ENCODE measurements at places on chromosomes 3 and 15. TPM values are rescaled to one million over a fixed set of nuclear protein-coding genes. Genes with fewer than 3 reads are reported as not detected.

Gene RASSF1
- total RNA-seq = 17.2 TPM

Gene RAB8B
- total RNA-seq = 32.1 TPM

DNA sequence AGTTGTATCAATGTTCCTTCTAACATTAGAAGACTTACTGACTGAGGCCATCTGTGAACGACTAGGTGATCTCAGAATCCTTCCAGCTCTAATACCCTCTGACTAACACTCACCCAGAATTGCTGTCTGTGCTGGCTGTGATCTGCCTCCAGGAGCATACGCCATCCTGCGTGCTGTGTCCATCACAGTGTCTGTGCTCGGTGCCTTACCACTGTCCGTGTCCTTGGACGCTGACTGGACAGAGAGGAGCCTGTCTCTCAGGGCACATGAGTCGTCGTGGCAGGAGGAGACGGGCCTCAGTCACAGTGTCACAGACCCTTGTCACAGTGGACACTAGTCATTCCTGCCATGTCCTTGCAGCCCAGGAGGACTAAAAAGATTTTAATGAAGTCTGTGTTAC is 83.1 kb downstream of the LMLN start:
- no peak for DNase-seq
- H3K4me3 ChIP-seq = no peak overlapping the region
- H3K4me1 ChIP-seq = no peaks in the 10 kb centered on the region
- H3K27me3 ChIP-seq = no peaks in the 10 kb centered on the region
- no peak overlapping the region for H3K27ac ChIP-seq

Gene NUDT16
- total RNA-seq = 21.1 TPM

Gene CAPN3
- total RNA-seq = 0.63 TPM

- H3K27me3 ChIP-seq = no peaks in the 10 kb centered on the region
- no peak overlapping the region for H3K27ac ChIP-seq
- H3K36me3 ChIP-seq = no peaks in the 10 kb centered on the region
Measured at GRCh38 chr3:101625879-101626278, 51.1 kb downstream of the ZBTB11 start.

DNA sequence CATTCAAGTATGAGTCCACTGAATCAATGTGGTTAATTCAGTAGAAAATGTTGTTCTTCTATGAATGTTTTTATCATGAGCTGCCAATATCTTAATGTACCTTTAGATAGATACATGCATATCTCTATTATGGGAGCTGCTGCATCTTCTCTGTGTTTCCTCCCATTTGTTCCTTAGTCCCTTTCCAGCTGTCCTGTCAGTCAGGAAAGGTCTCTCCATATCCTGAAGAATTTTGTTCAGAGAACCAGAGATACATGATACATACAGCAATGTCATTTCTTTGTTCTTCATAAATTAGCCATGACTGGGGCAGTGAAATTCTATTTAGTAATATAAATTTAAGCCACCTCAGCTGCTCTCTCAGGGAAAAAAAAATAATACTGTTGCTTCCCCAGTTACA is 103.7 kb downstream of the P3H2 start:
- peaks cover 27% of the 10 kb centered on the region for H3K4me1 ChIP-seq
- H3K27me3 ChIP-seq = no peaks in the 10 kb centered on the region
- H3K27ac ChIP-seq = no peak overlapping the region
- H3K4me3 ChIP-seq = no peak overlapping the region

DNA sequence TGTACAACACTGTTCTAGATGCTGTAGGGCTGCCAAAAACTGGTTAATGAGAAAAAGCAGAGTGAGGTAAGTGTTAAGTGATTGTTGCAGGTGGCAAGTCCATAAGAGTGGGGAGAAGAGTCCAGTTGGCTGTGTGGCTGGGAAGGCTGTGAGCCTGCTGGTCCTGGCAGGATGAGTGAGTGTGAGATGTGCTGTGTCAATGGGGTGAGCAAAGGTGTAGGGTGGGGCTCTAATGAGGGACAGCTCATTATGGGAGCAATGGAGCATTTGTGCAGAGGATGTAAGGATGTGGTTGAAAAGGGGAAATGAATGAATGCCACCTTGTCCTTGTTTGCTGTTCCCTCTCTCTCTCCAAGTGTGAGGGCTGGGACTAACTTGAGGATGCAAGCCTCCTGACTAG is 145.3 kb upstream of the ROPN1 start:
- H3K27me3 ChIP-seq = no peaks in the 10 kb centered on the region
- H3K4me1 ChIP-seq = peaks cover 9% of the 10 kb centered on the region
- no peak for DNase-seq
- no peak overlapping the region for H3K27ac ChIP-seq
- no peak overlapping the region for H3K4me3 ChIP-seq
- no peaks in the 10 kb centered on the region for H3K36me3 ChIP-seq

DNA sequence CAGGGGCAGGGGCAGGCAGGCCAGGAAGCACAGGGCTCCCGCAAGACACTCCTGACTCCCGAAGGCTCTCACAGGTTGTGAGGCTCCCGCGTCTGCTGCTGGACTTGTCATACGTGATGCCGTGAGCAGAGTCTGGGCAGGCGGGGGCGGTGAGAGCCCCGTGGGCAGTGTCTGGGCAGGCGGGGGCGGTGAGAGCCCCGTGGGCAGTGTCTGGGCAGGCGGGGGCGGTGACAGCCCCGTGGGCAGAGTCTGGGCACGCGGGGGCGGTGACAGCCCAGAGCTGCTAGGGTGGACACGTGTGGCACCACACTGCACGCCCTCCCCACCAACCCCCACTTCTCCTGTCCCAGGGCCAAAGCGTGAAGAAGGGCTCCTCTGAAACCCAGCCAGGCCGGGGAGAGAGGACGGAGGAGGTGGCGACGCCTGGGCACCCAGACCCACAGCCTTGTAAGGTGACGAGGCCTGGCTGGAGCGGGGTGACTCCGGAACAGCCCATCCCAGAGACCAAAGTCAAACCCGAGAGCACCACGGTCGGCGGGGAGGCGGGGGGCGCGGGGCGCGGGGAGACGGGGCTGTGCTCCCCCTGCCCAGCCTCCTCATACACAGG is 35.0 kb downstream of the TNK2 start:
- no peaks in the 10 kb centered on the region for H3K4me1 ChIP-seq
- H3K27me3 ChIP-seq = no peaks in the 10 kb centered on the region
- peaks cover 9% of the 10 kb centered on the region for H3K36me3 ChIP-seq
- H3K27ac ChIP-seq = no peak overlapping the region

DNA sequence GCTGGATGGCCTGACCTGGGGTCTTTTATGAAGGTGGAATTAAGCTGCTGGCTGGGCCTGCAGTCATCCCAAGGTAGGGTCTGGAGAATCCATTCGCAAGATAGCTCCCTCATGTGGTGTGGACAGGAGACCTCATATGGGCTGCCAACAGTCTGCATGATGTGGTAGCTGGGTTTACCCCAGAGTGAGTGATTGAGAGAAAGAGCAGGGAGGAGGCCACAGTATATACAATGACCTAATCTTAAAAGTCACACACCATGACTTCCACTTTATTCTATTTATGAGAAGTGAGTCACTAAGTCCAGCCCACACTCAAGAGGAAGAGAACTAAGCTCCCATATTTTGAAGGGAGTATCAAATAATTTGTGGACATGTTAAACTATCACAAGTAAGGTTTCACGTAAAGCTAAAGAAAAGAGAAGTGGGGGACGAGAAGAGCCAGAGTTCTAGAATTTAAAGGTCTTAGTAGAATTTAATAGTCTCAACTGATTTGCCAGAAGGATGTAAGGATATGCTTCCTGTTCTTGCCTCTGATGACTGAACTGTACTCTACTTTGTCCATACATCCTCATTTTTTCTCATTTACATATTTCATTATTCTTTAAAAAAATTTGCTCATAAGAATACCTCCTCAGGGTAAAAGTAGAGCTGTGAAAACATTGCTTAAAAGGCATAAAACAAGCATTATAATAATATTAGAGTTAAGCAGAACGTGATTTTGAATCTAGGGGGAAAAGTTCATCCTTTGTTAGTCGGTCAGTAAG is 184.4 kb downstream of the PEX5L start:
- no peaks in the 10 kb centered on the region for H3K27me3 ChIP-seq
- H3K36me3 ChIP-seq = no peaks in the 10 kb centered on the region
- peak; percentile 70 for DNase-seq
- no peak overlapping the region for H3K4me3 ChIP-seq
- H3K4me1 ChIP-seq = no peaks in the 10 kb centered on the region
- H3K27ac ChIP-seq = no peak overlapping the region

Gene KIF7
- 10.5 TPM for total RNA-seq

DNA sequence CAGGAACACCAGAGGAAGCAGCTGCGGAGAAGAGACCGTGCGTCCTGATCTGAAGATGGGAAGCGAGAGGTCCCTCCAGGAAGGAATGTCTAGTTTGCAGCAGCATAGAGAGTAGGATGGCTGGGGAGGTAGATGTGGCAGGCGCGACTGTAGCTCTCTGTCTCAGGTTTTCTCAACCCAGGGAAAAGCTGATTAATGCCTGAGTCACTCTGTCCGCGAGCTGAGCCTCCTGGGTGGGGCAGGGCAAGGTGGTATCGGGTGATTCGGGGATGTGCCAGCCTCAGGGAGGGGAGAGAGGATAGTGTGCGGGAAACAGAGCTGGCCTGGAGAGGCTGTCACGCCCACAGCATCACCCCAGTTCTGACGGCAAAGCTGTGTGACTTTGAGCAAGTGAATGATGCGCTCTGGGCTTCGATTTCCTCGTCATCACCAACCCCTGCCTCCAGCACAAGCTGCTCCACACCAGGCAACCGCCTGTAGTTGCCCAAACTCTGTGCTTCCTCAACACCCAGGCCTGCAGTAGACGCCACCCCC is 28.4 kb downstream of the CPN2 start:
- H3K4me1 ChIP-seq = no peaks in the 10 kb centered on the region
- no peak overlapping the region for H3K4me3 ChIP-seq
- H3K27ac ChIP-seq = no peak overlapping the region
- no peak for DNase-seq
- H3K36me3 ChIP-seq = no peaks in the 10 kb centered on the region
- H3K27me3 ChIP-seq = no peaks in the 10 kb centered on the region

GRCh38 chr3:111913163-111913763 is 54.2 kb downstream of the PHLDB2 start:
- H3K4me1 ChIP-seq = peaks cover 32% of the 10 kb centered on the region
- peak overlapping the region; percentile 60 for H3K4me3 ChIP-seq
- no peaks in the 10 kb centered on the region for H3K27me3 ChIP-seq
- DNase-seq = peak; percentile 67
- H3K36me3 ChIP-seq = peaks cover 42% of the 10 kb centered on the region

DNA sequence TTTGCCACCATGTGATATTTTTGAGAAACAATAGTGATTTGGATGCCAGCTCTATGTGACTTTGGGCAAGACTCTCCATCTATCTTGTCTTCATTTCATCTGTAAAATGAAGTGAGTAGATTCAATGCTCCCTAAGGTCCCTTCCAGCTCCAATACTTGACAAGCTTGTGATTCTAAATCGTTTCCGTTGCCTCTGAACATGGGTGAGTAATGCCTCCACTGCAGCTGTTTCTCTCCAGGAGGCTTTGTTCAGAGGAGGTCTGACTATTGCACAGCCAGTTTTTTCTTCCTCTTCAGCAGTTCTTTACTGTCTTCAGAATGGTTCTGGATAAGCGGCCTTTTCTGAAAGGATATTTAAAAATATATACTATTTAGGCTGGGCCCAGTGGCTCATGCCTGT is 14.8 kb upstream of the TMOD3 start:
- H3K4me1 ChIP-seq = no peaks in the 10 kb centered on the region
- no peaks in the 10 kb centered on the region for H3K36me3 ChIP-seq
- no peak for DNase-seq

Gene CXCR6
- not detected for total RNA-seq

Measured in endodermal cell (in vitro differentiated cells).